ENCODE measurements at places on chromosomes 4 and X.

DNA sequence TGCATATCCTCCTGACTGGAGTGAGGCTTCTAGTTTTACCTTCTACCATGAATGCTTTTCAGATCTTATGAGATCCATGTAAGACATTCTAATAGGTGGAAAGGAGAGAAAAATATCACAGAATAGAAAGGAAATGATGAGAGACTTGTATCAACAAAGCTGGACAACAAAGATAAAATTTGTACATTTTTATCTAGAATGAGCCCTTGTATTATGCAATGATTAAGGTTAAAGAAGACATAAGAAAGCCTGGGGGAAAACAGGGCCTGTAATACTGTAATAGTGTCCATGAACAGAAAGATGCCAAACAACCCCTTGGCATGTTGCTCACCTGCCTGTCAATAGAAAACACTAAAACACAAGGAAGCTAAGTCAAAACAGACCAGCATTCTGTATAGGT is 44.2 kb upstream of the SCRG1 start:
- DNase-seq = no peak

- no peak for DNase-seq
Measured at GRCh38 chrX:39974270-39974669, 123.5 kb downstream of the BCOR start.

GRCh38 chr4:145097821-145098674 is at the start of the genes ABCE1 and ANAPC10:
ABCE1 (plus strand) TSS chr4:145098311; CDS start chr4:145104413, 6,102 bp downstream.
ANAPC10 (minus strand) TSS chr4:145098196; CDS start chr4:145096099, 2,097 bp downstream.
- peak; percentile 51 for DNase-seq

DNA sequence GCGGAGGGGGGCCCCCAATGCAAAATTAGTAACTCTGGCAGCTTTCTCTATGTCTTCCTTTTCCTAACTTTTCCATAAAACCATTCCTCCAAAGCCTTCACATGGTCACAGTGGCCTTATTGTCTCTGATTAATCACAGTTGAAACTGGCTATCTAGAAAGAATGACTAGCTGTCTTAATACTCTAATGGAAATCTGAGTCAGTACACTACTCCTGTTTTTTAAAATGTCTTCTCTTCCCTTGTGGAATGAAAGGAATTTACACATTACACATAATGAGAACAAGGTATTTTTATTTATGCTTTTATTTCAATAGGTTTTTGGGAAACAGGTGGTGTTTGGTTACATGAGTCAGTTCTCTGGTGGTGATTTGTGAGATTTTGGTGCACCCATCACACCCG is 66.3 kb upstream of the PUDP start:
- DNase-seq = no peak

GRCh38 chr4:71126719-71127118 is 133.3 kb downstream of the DCK start:
- DNase-seq = no peak

GRCh38 chrX:44227991-44228390 is 115.5 kb downstream of the EFHC2 start:
- DNase-seq = no peak

GRCh38 chrX:129449148-129449547 is 74.1 kb downstream of the SMARCA1 start:
- no peak for DNase-seq

DNA sequence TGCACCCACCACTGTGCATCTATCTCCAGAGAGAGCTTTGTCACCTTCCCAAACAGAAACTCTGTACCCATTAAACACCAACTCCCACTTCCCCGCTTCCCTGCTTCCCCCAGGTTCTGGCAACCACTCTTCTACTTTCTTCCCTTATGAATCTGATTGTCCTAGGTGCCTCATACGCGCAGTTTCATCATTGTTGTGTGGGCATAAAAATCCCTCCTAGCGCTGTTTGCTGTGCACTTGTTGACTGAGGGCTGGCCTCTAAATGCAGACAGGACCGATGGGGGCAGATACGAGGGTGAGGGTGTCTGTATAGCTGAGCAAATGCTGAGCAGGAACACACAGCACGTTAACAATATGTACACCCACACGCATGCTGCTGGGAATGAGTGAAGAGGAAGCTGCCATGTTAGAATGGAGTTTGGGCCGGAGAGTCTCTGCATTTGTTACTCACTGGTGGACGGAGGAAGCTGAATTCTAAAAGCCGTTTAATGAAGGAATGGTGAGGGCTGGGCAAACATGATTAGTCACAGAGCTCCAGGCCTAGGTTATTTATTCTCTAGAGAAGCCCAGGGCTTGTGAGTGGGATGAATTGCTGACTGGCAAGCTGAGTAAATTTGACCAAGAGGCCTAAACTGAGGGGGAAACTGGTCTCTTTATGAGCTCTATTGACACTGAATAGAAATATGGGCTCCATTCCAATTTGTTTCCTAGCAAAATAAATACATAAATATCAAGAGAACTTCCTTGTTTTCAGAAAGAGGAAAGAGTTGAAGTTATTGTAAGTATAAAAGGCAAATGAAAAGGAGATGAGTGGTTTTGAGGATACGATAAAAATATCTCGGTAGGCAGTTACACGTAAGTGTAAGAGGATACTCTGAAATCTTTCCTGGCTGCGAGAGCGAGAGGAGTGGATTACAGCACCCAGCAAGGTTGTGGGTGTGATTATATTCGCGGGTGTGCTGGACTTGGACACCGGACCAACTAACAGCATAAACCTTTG is 95.9 kb upstream of the RPS6KA3 start:
- no peak for DNase-seq

DNA sequence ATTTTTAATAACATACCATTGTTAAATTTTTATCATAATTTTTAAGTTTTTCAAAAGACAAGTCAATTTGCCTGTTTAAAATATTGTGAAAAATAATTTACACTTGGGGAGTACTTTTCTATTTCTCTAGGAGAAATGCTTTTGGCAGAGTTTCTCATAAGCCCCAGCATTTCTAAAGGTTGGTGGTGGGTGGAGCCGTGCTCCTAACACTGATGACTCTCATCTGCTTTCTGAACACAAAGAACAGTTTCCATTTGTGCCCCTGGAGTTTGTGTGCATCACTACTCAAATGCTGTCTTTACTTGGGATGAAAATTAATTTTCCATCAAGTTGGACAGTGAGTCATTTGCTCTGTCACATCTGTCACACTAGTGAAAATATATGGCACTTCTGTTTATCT is 57.6 kb downstream of the TNIP2 start:
- no peak for DNase-seq

- no peak for DNase-seq
Measured at GRCh38 chr4:101141855-101142254, 205.5 kb downstream of the PPP3CA start.

DNA sequence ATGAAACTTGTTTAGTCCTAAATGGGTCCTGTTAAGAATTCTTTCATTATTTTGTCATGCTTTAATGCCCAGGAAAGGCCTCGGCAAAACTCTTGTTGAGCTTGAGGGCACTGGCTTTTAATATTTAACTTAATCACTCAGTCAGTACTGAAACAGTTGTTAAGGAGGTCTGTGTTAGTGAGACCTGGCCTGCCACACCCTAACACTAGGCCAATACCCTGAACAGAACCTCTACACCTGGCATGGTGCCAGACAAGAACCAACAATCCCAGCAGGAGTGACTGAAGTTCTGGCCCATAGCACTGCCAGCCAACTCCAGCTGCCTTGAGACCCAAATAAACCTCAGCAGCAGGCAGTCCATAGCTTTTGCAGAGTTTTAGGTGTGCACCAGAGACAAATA is 85.7 kb upstream of the ITM2A start:
- no peak for DNase-seq

DNA sequence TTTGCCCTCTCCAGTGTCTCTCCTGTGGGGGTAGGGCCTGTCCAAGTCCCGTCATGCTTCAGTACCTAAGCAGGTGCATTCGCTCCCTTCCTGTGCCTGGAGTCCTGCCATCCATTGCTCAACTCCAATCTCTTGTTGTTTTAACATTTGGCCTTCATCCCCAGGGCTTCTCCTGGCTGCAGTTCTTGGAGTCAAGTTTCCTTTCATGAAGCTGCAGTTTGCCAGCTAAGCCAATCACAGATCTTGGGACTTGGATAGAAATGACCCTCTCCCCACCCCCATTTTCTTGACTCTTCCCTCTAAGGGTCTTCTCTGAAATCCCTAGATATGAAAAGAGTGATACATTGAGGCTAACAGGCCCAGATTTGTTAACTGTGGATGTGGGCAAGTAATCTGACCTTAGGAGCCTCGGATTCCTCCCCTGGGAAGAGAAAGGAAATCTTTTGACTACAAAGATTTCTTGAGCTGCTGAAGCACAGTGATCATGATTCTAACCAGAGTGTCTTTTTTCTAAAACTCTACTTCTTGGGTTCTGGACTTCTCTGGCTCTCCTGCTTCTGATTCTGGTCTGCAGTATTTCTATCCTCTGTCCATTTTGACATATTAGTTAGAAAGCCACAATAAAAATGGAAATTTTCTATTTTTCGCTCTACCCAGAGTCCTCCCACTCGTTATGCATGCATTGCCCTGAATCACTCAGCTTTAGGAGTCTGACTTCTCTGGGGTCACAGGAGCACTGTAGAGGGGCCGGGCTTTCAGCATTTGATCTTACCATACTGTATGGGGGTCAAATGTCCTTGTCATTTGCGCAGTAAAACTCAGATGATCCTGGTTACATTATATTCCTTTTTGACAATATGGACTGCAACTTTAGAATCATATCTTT is 61.0 kb downstream of the CHRNA9 start:
- no peak for DNase-seq

DNA sequence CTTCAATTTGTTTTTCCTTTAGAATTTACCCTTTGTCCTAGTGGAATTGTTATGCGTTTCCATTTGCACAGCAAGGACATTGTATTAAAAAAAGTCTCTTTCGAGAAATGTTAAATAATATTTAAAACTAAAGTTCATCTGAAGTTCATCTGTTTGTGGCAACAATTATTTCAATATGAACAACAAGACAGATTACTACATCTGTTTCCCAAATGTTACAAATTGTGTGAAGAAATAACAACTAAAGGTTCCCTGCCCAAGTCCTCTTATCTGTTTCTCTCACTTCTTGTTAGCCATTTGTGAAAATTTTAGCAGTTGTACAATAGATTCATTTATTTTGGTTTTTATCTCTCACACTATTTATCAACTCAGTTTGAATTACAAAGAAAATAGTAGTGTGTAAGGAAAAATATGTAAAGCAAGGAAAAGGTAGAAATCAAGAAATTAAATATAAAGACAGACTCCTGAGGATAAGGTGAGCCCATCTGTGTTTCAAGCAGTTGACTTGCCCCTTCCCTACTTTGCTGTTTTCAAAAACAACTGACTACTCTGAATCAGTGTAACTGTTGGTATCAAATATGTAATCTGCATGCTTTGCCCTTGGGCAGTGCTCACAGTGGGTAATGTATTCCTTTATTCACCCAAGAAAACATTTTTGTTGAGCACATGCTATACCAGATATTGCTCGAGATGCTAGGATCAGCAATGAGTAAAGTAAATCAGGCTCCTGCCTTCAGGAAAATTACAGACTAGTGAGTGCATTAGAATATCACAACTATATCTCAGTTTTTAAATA is 118.9 kb upstream of the PCDH7 start:
- DNase-seq = no peak

- no peak for DNase-seq
Measured at GRCh38 chrX:7446815-7447214, 298.9 kb upstream of the PUDP start.

DNA sequence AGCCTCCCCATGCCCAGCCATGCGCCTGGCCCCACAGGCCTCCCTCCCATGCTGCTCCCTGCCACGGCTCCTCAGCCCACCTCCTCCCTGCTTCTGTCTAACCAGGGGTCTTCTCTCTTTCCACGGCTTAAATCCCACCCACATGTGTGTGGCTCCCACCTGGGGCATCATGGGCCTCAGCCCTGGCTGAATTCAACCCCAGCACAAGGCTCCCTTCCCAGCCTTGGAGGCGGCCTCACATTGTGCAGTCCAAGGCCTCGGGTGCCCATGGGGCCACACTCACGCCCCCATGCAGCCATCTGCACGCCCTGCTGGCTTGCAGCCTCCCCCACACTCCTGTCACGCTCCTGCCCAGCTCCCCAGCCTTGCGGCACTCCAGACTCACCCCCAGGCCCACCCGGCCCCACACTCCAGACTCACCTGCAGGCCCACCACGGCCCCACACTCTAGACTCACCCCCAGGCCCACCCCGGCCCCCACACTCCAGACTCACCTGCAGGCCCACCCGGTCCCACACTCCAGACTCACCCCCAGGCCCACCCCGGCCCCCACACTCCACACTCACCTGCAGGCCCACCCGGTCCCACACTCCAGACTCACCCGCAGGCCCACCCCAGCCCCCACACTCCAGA is 27.0 kb downstream of the MAEA start:
- no peak for DNase-seq

DNA sequence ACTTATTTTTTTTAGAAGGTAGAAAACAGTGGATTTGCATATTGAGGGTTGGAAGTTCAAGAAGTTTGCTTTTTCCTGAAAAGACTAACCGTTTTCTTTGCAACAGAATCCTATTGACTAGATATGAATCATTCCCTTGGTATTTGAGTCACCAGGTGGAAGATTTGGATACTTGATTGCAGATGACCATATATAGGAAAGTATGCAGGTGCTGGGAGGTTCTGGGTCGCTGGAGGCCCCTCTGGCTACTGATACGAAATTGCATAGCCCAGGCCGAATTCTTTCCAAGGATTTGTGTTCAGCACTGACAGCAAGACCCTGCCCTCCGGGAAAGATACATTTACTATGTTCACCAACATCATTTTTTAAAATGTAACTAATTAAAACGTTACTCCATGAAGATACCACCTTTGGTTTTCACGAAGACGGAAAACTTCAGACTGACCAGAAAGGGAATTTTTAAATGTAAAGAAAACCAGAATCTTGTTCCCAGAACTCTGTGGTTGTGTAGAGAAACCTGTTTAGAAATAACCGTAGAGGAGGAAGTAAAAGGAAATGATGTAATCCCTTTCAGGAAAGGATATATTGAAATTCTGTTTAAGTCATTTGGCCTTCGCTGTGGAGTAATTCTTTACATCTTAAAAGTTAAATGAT is 946 bp downstream of the ANXA3 start:
- DNase-seq = no peak

- DNase-seq = no peak
Measured at GRCh38 chrX:84186603-84187532, 1.1 kb downstream of the RPS6KA6 start.

GRCh38 chr4:138859254-138859653 is 156.3 kb upstream of the NOCT start:
- no peak for DNase-seq

GRCh38 chrX:134717698-134718097 is 59.4 kb upstream of the PLAC1 start:
- DNase-seq = no peak

- DNase-seq = no peak
Measured at GRCh38 chr4:10003666-10004065, 17.6 kb downstream of the SLC2A9 start.

Data from NCI-H524 treated with DMSO at 0.1 percent for 48 hours (cell line).